ENCODE measurements at places on chromosomes 1 and 21.

DNA sequence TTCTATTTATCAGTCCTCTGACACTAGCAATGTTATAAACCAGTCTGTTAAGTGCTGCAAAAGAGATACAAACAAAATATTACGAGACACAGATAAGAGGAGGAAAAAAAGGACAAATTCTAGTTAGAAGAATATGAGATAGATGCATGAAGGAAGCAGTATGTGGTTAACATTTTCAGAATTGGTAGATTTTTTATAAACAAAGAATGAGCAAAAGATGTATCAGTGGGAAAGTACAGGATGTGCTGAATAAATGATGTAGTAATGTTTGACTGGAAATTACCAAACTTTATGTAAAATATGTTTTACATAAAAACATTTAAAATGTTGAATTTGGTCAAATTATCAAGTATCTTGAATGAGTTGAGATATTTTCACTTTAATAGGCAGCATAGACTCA is 574.2 kb downstream of the NUF2 start:
- DNase-seq, result no peak

DNA sequence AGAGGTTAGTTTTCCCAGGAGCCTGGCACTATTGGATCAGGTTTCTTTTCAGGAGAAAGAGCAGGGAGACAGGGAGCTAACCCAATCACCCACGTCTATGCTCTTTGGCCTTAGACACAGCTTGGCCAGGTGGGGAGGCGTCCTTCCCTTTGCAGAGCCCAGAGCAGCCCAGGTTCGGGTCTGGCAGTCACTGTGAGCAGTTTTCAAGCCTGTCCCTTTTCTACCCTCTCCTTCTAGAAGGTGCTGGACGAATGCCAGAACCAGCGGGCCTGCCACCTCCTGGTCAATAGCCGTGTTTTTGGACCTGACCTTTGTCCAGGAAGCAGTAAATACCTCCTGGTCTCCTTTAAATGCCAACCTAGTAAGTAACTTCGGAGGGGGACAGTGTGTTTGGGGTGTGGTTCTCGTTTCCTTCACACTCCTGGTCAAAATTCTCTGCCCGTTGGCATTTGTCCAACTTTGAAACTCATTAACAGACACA is 44.9 kb downstream of the EVA1C start:
- DNase-seq, result no peak

DNA sequence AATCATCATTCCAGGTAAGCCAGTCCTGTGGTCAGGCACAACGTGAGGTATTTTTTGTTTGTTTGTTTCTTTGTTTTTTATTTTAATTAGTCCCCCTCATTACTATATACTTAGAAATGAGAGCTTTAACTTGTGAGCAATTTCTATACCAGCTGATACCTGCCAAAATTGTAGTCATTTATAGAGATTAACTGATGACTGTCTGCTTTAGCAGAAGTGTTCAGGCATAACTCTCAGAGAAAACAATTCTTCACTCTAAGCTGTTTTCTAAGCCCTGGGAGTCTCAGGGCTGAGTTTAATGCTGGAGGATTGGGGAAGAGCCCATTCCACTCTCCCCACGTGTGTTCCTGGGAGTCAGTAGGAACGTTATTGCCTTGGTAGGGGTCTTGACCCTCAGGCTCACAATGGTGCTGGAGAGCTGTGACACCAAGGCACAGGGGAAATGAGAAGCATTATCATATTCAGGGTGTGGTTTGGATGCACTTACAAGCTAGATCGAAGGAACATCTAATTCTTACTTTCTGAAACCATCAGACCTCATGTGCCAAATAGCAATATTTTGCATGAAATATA is 168.2 kb downstream of the CLIC6 start:
- no peak for DNase-seq

DNA sequence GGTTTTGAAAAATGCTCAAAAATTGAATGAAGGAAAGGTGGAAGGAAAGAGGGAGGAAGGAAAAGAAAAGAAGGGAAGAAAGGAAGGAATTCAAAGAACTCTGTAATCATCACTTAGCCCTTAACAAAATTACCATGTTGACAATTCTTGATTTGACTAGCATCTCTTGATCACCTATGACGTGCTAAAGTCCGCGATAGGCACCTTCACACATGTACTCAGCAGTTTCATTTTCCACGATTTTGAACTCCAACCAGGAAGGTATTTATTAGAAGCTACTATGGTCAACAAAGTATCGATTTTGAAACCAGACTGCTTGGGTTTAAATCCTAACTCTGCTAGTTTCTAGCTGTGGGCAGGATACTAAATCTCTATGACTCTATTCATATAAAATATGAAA is 146.9 kb downstream of the DAB1 start:
- DNase-seq, result no peak

GRCh38 chr1:67236277-67236676 is 70.0 kb downstream of the IL23R start:
- no peak for DNase-seq

DNA sequence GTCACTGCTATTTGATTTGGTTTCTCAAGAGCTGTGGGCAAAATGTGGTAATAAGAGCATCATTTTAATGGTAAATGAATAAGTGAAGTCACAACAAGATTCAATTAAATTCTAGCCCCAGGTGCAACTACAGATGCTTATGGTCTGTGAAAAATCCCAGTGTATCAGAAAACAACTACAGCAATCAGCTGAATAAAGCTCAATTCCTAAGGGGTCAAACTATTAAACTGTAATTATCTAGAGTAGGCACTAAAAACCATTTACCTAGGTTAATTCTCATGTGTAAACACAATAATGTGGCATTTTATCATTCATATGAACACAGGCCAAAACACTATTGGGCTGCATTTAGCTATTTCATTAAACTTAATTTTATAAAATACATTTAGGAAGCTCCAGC is 9.6 kb downstream of the TARBP1 start:
- DNase-seq, result no peak

DNA sequence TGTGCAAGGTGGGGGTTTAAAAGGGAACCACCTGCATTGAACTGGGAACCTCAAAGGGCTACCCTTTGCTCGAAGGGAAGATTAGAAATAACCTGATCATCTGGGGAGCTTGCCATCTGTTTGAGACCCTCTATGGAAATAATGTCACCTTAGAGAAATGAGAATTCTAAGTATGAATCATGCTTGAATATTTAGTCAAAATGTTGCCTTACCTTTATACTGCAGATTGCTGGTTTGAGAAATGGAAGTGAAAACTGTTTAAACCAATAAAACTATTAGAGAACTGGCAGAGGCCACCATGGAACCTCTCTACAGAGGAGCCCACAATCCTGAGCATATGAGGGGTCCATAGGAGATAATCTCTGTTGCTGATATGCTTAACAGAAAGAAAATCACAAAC is 131.2 kb upstream of the FAM78B start:
- no peak for DNase-seq

DNA sequence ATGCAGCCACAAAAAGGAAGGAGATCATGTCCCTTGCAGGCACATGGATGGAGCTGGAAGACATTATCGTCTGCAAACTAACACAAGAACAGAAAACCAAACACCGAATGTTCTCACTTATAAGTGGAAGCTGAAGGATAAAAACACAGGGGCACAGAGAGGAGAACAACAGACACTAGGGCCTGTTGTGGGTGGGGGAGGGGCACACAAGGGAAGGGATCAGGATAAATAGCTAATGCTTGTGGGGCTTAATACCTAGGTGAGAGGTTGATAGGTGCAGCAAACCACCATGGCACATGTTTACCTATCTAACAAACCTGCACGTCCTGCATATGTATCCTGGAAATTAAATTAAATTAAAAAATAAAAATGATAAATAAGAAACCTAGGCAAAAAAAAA is 969.9 kb downstream of the TTLL7 start:
- DNase-seq, result no peak

- DNase-seq, result no peak
These were observed 138.5 kb upstream of the SYT6 start for GRCh38 chr1:114292194-114292593.

DNA sequence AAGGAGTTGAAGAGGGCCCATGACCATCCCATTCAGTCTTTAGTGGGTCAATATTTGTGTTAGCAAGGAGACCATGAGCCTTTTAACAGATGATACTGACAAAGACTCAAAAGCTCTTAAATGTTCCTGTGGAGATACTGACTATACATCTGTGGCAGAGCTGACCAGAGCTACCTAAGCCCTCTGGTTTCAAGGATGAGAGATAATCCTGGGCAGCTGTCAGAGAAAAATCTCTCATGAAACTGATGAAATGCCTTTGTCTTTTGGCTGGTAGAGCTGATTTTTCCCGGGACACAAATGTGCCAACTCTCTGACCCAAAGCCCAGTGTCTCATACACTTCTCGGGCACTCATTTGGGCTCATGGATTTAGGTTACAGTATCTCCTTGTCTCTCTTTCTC is 100.9 kb downstream of the XCL2 start:
- DNase-seq, result no peak

DNA sequence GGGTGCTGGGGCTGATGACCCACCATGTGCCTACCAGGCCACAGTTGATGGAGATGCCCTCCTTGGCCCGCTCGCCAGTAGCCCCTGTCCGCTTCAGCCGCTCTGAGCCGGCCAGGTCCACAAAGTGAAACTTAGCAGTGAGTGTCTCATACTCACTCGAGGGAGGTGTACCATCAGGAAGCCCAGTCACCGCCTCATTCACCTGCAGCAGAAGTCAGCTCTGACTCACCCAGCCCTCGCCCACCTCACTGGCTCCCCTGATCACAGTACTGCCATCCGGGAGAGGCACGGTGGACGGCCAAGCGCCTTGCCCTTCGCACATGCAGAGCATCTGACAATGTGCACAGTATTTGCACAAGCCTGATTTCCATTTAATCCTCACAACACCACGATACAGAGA is 18.8 kb downstream of the KIF21B start:
- DNase-seq, result no peak

DNA sequence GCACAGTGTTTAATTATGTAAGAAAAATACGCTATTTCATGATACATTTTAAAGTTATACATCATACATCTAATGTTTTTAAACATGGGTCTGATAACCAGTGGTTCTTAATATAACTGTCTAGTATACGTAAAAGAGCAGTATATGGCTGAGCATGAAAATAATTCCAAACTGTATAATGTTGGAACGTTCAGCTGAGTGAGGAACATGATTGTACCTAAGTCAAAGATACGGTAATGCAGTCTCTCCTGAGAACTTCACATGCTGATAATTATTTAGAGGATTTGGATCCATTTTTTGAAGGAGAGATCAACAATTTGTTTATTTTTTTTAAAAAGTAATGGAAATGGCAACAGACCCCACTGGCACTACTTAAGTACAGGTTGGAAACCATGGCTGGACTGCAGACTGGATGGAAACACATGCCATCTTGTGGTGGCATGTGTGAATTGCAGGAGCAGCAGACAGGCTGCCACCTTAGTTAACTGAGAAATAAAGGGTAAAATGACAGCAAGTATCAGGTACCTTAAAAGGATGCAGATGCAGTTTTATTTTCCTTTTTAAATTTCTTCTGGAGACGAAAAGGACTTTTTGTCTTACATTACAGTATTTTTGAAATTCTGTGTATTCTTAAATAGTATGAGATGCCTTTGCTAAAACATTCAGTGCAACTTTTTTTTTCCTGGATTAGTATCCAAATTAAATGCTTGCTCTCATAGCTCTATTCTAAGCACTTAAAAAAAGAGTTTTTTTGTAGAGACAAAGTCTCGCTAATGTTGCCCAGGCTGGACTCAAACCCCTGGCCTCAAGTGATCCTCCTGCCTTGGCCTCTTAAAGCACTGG is 73.8 kb downstream of the MTR start:
- peak; percentile 5 for DNase-seq

DNA sequence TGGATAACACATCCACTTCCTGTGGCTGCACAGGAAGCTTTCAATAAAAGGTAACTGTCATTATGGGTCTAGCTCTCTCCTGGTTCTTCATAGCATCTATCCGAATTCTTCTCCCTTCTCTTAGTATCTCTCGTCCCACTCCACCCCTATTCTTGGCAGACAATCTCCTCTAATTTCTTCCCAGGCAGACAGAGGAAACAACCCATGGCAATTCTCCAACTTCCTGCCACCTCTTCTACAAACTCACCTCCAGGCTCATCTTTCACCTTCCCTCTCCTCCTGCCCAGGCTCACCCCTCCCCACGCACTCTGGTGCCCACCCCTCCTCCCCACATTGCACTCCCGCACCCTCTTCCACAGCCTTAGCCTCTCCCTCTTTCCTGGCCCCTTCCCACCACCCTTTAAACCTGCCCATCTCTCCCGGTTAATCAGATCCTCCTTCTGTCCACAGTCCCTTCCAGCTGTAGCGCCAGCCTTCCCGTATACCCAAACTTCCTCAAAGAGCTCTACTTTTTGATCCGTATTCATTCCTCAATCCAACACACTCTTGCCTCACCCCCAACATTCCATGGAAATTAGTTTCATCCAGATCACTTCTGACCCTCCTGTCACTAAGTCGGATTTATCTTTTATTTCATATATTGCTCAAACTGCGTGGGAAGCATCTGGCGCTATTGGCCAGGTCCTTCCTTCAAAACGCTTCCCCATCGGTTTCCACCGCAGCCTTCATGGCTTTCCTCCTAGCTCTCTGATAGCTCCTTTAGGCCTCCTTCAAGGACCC is 25.9 kb downstream of the SHISA4 start:
- DNase-seq, result no peak

DNA sequence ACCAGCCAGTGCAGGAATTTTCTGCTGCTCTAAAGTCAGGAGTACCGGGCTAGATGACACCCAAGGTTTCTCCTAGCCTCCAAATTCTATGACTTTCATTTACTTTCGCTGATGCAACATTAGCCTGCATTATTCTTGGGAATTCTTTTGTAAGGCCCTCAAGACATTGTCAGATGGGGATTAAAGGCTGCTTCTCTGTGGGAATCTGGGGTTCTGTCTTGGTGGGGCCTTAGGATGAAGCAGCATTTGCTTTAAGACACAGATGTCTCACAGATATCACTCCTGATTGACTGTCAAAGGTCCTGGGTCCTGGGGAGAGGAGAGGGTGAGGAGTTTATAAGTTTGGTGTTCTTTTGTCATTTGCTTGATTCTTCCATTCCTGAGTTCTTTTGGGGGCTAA is 11.6 kb downstream of the PKP1 start:
- no peak for DNase-seq

- no peak for DNase-seq
These were observed 4.5 kb downstream of the NCDN start for GRCh38 chr1:35561972-35562680.

Measured in stimulated activated CD8-positive, alpha-beta memory T cell treated with anti-CD3 and anti-CD28 coated beads, Interleukin-4, amount 100 ng/mL, for 1 hour (primary cell).